ENCODE measurements at places on chromosomes 11 and 22.

DNA sequence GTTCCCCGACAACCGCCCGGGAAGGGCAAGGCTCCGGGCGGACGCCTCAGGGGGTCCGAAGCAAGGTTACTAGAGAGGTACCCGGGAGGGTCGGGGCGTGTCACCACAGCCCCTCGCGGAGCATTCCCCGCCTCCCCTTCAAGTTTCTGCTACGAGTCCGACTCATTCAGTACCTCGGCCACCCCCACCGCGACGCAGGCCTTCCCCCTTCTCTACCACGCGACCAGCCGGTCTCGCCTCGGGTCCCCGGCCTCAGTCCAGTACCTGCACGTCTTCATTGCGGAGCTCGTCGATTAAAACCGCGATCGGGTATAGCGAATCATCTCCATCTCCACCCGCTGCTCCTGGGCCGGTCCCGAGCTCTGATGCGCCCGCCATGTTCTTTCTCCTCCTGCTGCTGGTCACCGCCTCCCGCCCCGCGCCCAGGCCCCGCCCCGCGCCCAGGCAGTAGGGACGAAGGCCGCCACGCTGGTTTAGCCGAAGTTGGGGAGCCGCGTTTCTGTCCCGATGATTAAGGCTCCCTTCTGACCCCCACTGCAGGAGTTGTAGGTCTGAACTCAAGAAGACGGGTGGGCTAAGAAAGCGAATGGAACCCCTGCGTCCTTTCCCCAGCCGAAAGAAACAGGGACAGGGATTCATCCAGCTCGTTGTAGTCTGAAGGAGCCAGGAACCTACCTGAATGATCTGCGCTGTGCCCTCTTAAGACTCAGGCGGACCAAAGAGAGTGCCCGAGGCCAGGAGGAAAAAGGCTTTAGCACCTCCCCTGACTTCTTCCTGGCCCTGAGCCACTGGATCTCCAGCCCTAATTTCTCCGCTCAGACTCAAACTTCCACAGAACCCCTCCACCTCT, at the start of gene PPP2R1B:
PPP2R1B (minus strand) TSS at position 406 of the 850 bp plus-strand sequence; CDS start at position 378, 28 bp downstream.
- DNase-seq = peak; percentile 74

- DNase-seq = no peak
Observed at GRCh38 chr11:14309425-14310192, 49.4 kb downstream of the RRAS2 start.

DNA sequence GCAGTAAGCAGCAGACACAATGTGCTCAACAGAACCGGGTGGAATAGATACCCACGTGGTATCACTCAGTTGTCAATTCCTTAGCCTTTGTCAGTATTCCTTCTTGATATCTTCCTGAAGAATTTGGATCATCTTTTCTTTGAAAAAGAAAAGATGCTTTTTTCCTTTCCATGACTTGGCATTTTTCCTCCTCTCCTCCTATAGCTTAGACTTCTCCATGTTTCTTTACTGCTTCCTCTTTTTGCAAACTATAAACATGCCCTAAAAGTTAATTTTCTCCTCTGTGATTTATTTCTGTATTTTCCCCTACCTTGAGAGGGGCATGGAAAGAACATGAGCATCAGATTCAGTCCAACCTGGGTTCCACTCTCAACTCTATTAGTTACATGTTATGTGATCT, 11.7 kb downstream of the CBLIF start:
- no peak for DNase-seq

DNA sequence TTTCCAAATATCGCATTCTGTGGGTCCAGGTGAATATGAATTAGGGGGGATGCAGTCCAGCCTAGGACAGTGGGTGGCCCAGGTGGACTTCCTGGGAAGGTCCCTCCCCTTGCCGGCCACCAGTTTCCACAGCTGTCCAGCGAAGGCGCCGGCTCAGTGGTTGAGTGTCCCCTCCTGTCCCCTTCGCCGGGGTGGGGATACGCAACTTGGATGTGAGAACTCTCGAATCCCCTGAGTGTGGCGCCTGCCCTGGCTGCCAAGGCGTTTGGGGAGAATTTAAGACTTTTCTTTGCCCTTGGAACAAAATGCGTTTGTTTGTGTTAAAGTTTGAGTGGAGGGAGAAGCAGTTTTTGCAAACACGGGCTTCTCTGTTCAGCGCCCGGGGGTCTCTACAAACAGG, 123.7 kb downstream of the KCNQ1OT1 start:
- no peak for DNase-seq

GRCh38 chr11:28338371-28338770, 230.2 kb downstream of the METTL15 start:
- no peak for DNase-seq

DNA sequence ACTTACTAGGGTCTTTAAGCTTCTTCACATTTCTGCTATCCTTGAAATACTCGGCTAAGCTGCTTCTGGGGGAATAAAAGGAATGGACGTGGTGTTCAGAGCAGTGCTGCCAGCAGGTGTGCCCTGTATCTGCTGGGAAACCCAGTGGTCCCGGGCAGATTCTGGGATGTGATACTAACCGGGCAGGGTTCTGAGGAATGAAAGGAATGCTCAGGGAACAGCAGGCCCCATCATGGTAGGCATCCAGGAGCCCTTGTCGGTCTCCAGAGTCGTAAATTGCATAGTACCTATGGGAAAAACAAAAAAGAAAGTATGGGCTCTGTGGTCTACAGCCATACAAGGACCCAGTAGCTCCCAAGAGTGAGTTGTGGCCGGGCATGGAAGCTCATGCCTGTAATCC, 4.5 kb upstream of the TMEM223 start:
- no peak for DNase-seq

- DNase-seq = no peak
Observed at GRCh38 chr11:131841925-131842635, 471.7 kb downstream of the NTM start.

DNA sequence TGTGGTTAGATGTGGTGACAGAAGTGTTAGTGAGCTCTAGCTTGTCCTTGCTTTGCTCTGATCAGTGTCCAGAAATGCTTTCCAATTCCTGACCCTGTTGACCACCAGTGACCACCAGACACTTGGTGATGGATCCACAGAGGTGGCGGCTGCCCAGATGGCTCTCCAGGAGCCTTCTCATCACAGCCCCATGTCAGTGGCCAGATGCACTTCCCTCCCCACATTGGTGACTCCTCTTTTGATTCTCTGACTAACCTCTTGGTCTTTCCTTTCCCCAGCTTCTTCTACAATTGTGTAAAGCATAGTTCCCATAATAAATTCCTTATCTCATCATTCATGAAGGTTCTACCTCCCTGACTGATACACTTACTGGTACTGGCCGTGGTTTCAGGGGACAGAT, 40.1 kb upstream of the CXCR5 start:
- DNase-seq = no peak

- DNase-seq = no peak
Observed at GRCh38 chr11:122796128-122796717, 42.1 kb upstream of the CRTAM start.

GRCh38 chr22:17162731-17163130, 3.7 kb upstream of the HDHD5 start:
- DNase-seq = no peak

DNA sequence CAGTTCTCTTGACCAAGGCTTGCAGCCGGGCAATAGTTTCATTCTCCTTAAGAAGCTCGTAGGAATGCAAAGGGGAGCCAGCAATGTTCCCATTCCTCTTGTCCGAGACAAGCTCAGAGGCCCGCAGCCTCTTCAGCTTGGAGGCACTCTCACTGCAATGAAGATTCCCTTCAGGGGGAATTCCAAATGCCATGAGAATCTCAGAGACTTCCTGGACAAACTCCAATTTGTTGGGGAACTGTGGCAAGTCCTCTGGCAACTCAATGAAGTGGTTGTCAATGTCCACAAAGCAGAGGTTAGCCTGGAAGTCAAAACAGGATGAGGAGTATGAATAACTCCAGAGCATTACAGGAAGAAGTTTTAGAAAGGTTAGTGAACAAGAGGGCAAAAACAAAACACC, 84.4 kb downstream of the DENND5A start:
- DNase-seq = no peak

DNA sequence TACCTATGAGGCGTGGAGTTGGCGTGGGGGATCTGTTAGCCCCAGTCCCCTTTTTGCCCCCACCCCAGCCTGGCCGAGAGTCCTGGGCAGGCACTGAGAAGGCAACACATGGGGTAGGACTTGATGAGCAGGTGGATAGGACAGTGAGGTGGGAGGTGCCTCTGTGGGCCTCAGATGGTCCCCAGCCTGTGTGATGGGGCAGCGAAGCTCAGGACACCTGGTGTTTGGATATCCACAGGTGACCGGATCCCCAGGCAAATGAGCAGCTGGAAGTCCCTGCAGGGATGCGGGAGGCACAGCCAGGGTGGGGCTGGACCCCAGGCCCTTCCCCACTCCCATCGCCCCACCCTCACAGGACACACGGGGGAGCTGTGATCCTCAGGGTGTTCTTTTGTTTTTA, 9.7 kb downstream of the FBLN1 start:
- DNase-seq = no peak

DNA sequence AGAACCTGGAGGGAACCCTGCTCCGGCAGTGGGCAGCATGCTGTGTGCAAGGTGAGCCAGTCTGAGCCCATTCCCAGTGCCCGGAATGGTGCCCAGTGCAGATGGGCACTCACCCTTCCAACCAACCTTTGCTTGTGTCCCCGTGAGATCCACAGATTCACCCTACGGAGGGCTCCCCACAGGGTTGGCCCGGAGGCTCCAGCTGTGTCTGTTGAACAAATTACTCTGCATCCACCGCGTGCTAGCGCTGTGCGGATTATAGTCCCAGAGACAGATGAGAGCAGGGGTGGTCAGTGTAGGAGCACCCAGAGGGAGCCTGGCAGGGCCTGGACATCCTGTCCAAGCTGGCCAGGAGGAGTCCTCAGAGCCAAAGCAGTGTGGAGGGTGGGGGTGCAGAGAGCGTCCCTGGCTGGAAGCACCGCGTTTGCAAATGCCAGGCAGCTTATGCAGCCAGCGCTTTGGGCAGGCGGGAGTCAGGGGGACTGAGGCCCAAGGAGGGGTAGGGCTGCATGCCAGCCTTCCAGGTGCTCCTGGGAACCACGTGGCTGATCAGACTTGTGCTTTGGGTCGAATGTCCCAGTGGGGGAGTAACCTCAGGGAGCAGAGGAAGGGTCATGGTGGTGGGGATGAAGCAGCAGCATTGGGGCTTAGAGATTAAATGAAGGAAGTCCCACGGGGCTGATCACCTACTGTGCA, 80.5 kb downstream of the KCNQ1 start:
- DNase-seq = no peak

DNA sequence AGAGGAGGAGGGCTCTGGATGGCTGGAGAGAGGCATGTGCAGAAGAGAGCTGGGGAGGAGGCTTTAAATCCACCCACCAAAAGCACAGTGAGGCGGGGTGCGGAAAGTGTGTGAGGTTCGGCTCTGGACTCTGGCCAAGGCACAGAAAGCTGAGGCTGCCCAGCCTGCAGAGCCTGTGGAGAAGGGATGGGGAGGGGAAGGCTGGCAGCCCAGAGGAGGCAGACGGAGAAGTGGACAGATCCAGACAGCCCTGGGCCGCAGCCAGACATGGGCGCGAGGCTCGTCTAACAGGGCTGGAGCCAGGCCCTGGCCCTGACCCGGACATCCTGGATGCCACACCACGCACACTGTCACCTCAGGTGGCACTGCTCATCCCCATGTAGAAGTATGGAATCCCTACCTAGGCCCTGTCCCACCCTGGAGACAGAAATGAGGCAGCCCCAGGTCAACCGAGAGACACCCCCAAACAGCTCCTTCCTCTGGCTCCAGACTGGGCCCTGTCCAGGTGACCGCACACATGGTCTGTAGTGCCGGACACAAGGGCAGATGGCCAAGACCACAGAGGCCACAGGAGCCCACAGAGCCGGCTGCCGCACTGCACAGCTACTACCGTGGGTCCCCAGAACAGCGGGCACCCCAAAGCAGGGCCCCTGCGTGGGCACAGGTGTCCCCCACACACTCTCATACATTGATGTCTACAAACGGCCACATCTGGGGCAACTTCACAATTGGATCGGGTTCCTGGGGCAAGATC, 16.6 kb upstream of the MOB2 start:
- DNase-seq = peak; percentile 58

DNA sequence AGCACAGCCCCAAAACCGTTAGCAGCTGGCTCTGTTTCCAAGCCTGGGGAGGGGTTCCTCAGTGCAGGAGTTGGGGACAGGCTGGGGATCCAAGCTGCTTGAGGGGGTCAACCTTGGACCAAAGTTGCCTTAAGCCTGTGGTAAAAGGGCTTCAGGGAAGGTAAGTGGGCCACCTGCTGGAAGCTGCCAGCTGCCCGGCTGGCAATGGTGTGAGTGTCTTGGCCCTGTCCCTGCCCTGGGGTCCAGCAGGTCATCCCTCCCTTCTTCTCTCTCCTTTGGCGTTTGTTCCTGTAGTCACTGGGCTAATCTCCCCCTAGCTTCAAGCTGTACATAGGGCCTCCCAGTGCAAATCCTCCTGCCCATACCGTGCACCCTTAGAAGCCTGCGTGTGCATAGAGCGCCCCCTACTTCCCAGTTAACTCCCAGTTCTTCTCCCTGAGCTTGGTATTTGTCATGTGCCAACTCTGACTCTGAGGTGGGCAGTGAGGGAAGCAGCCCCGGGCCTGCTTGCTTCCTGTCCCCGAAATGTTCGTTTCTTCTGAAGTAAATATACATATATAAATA, 4.4 kb downstream of the TMEM258 start:
- peak; percentile 92 for DNase-seq

GRCh38 chr11:120489799-120490198, 21.7 kb upstream of the GRIK4 start:
- DNase-seq = no peak

DNA sequence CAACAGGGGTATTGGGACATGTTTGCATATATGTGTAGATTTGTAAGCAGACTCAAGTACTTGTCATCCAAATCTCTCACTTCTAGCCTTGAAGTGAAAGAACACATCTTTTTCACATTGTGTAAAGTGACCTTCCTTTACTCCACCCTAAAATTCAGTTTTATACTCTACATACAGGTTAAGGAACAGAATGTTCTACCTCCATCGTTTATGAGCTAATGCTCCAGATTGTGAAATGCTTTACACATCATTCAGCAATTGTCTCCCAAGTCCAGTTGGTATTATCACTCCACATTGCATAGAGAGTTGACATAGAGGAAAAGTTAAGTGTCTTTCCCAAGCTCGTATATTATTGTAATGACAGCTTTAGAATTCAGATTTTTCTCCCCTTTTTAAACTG, 46.1 kb upstream of the BLID start:
- no peak for DNase-seq

GRCh38 chr11:65116370-65117205, 913 bp downstream of the ZNHIT2 start:
- no peak for DNase-seq

- DNase-seq = no peak
Observed at GRCh38 chr11:108340973-108341372, 118.1 kb downstream of the ATM start.

GRCh38 chr11:412641-413119, 2.1 kb downstream of the SIGIRR start:
- DNase-seq = no peak

DNA sequence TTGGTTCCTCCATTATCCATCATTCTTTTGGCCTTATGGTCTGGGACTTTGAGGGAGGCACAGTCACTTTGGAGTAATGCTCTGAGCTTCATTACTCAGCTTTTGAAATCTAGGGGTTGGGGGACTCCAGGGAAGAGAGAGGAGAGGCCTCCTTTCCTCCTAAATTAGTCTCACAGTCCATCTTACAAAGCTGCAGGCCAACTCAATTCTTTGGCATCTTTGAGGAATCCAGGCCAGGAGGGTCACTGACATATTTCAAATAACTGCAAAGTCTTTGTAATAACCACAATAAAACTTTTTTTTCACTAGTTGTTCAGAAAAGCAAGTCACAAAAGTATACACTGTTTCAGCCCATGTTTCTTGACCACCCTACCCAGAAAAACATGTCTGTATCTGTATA, 73.3 kb upstream of the FAR1 start:
- DNase-seq = no peak

- DNase-seq = no peak
Observed at GRCh38 chr22:29129808-29130140, 56.9 kb downstream of the KREMEN1 start.

Data from pons (tissue), 1 donor.